Stimulated activated CD4-positive, alpha-beta T cell treated with anti-CD3 and anti-CD28 coated beads, Interleukin-15, amount 100 ng/mL, for 1 hour (primary cell): ENCODE measurements at places on chromosomes 6 and 20.

GRCh38 chr20:47493175-47493962, 8.3 kb upstream of the NCOA3 start:
- DNase-seq = peak; percentile 51

GRCh38 chr6:111942561-111942960, 69.3 kb upstream of the FYN start:
- no peak for DNase-seq

DNA sequence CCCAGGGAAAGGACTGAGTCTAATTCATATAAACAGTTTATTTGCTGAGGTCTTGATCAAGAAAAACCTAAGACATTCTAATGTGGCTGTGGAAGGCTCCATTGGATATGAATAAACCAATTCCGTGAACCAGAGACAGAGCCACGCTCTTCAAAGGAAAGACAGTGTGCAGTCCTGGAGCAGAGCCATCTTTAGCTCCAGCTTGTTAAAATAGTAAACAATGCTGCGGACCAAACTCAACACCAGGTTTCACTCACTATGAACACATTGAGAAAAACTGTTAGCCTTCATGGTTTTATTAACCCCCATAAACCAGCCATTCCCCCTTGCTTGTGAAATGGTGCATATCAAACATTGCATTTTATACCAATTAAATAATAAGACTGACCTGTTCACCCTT, 61.9 kb downstream of the COL9A1 start:
- no peak for DNase-seq

DNA sequence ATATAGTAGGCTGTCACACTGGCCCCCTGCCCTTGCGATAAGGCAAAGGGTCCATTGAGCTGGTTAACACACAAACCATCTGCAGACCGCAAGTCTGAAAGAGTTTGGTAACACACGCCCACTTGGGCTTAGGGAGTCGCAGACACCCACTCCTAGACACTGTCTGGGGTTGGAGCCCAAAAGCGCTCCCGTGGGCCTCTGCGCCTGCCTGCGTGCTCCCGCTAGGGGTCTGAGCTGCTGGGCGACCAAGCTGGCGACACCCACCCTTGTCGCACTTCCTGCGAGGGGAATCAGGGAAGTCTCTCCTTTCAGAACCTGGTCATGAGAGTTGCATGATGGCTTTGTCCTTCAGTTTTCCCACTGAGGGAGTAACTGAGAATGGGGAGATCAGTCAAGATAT, 653.0 kb downstream of the HTR1B start:
- no peak for DNase-seq

GRCh38 chr6:45557454-45557853, 179.7 kb upstream of the SUPT3H start:
- no peak for DNase-seq

- no peak for DNase-seq
These were observed 49.6 kb downstream of the SULF2 start for GRCh38 chr20:47735412-47736400.

GRCh38 chr6:136103763-136104311, 146.3 kb downstream of the MTFR2 start:
- no peak for DNase-seq

GRCh38 chr20:17443131-17443858, 87.9 kb downstream of the BFSP1 start:
- DNase-seq = no peak

DNA sequence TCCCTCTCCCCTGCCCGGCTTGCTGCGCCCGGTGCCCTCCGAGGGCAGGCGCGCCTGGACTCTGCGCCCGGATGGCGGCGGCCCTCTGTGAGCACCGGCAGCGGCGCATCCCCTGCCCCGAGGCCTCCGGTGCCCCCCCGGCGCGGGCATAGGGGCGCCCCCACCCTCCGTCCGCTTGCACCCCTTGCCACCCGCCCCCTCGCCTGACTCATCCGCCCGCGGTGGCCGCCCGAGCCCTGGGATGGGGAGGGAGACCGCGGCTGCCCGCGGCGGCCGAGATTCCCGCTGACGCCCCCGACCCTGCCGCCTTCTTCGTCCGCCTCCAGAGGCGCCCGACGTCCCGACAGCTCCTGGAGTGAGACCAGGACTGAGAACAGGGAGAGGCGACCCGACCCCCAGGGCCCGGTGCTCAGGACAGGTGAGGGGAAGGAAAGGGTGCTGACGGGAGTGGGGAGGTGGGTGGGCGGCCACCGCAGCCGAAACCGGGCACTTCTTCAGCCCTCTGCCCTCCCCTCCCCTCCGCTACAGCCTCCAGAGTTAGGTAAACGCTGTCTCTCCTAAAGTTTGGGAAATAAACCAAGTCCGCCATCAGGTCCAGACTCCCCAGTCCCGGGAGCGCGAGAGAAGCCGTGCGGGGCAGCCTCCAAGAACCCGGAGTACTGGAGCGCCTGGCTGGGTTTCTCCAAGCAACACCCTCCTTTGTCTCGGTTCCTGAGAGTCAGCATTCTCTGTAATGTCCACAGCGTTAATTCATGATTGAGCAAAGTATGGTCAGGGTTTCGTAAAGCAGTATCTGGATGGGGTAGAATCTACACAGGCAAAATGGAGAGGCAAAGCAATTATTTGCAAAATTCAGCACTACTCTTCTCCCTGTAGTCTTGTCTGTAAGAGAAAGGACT, 539 bp downstream of the TMEM200A start:
- DNase-seq = peak; percentile 26

GRCh38 chr6:158303210-158303731, 9.0 kb upstream of the TULP4 start:
- no peak for DNase-seq

- DNase-seq = no peak
These were observed 48.1 kb upstream of the NAA20 start for GRCh38 chr20:19969106-19969505.

- no peak for DNase-seq
These were observed 623.8 kb downstream of the TENT5A start for GRCh38 chr6:81128671-81129070.

DNA sequence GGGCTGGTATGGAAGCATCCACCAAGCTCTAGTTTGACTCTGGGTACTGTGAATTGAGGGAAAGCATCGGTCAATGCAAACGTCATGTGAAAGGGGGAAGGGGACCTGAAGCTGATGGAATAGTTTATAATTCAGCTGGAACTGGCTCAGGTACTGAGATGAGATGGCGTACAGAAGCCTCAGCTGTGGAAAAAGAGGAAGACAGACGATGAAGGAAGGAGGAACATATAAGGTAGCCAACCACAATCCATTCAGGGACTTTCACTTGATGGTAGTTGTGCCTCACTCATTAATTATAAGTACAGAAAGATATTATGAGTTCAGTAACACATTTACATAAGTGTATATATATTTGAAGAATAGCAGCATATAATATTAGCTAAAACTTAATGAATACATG, 2.7 kb downstream of the CALHM5 start:
- no peak for DNase-seq

GRCh38 chr6:143023695-143024094, 37.0 kb upstream of the AIG1 start:
- no peak for DNase-seq

DNA sequence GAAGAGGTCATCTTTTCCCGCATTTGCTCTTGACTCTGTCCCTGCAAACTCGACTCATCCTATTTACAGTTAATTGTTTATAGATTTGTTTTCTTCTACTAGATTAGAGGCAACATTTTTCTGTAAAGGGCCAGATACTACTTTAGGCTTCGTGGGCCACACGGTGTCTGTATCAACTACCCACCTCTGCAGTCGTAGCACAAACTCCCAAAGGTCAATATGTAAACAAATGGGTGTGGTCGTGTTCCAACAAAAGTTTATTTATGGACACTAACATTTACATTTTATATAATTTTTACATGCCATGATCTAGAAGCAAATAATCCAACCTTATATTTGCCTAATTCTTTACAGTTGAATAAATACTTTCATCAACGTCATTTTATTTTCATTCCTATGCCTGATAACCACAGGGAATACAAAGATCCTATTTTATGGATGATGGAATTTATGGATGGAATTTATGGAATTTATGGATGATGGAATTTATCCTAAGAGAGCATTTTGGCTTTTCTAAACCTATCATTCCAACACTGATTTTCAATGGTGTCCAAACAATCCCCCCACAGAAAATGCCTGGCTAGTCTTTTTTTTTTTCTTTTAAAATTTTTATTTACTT, 232.8 kb downstream of the MYLK4 start:
- no peak for DNase-seq

GRCh38 chr6:22807261-22807660, 237.9 kb downstream of the HDGFL1 start:
- no peak for DNase-seq

- no peak for DNase-seq
These were observed 1.2 kb downstream of the OGFRL1 start for GRCh38 chr6:71289802-71290175.

GRCh38 chr6:82017773-82018172, 229.8 kb downstream of the IBTK start:
- no peak for DNase-seq

DNA sequence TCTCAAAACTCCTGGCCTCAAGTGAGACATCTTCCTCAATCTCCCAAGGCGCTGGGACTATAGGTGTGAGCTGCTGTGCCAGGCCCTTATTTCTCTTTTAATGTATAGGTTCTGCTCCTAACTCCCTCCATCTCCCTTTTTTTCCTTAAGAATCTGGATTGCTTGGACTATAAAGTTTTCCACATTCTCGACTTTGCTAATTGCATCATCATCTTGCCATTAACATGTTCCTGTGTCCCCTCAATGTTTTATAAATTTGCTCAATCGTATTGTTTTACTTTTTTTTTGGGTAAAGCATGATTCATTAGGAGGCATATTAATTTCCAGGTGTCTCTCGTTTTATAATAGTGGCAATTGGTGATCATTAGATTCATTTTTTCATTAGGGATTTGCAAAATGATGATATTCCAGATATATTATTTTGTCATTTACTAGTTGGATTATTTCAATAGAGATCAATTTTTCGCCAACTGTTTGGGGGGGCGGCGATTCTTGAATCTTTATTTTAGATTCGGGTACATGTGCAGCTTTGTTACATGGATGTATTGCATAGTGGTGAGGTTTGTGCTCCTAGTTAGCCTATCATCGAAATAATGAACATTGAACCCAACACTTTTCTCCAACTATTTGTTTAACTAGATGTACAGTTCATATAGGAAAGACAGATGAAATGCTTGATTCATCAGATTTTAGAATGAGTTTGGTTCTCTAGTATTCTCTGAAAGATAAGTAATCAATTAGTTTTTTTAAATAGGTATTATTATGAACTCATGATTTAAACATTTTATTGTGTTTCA, 68.7 kb downstream of the CBFA2T2 start:
- no peak for DNase-seq

DNA sequence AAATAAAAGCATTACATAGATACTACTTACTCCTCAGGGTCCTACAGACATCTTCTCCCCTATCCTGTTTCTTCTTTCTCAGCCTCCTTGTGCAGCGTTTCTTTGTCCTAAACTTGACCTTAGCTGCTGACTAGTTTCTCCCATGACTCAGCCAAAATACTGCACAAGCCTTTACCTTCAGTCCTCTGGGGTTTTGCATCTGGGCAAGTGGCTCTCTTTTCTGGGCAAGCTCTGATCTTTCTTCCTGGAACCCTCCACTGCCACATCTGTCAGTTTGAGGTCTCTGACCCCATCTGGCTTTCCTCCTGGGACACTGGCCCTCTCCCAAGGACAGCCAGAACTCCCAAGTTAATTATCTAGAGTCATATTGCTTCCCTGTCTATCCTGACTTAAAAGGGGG, 838.4 kb downstream of the DHX35 start:
- no peak for DNase-seq

DNA sequence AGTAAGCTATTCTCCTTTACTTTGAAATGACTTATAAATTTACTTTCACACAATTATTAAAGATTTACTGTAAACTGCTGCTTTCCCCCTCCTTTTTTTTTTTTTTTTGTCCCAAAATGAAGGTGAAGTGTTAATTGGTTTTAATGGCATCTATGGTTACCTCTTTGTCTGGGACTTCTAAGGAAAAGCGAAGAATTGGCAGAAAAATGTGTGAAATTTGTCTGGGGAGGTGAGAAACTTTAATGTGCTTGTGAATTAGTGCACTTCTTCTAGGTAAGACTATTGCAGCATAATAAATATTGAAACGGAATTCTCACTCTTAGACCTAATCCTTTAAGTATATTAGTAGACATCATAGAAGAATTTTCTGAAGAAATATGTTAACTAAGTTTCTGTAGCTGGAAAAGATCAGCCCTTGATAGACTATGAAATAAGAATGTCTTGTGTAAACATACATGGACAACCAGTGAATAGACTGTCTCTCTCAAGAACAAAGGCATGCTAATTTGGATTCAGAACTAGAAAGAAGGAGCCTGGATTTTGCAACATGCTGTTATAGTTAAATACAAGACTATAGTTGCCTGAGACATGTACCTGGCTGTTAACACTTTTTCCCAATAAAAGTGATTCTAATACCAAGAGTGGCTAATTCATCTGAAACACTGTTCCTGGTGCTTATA, 23.9 kb downstream of the FLRT3 start:
- no peak for DNase-seq

DNA sequence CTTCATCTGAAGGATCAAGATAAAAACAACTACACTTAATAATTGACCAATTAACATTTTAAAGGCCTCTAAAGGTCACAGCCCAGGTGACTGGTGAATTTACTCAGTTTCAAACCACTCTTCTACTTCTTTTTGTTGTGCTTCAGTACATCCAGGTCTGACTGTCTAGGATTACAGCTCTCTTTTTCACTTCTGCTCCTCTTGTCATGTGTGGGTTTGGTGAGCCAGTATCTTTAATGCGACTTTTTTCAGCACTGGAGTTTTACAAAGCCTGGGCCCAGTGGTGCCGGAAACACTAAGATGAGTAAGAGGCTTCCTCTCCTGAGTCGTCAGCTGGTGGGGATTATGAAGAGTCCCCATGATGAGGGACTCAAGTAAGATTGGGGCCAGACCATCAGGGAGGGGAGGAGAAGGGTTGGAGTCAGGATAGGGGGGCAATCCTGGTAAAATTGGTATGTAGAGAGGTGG, 27.0 kb downstream of the HECA start:
- peak; percentile 39 for DNase-seq

GRCh38 chr6:38984723-38985122, 63.9 kb upstream of the GLP1R start:
- no peak for DNase-seq

DNA sequence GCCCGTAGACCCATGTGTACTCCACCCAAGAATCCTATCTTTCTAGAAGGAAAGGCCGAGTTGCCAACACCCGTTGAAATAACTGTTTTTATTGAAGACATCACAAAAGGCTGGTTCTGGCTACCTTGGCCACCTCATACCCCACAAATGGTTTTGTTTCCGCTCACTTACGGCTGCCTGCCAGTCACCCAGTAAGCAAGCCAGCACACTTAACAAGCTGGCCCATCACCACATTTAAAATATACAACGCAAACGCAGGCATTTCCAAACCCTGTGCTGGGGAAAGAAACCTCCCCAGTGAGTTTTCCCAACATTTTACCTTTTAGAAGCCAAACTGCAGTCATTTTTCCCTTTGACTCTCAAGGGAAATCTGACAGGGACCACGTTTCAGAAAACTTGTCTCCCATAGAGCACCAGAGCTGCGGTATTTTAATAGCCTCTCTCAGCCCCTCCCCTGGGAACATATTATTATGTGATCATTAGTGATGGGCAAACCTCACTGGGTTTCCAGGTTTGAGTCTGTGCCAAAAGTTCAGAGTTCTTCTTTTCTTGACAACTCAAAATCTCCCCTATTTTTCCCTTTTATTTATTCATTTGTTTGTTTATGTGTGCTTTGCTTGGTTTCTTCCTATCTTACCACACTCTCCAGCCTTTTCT, 36.7 kb upstream of the BMP2 start:
- DNase-seq = no peak

GRCh38 chr6:111667931-111668330, 62.3 kb upstream of the TRAF3IP2 start:
- no peak for DNase-seq

- no peak for DNase-seq
These were observed 525.2 kb downstream of the PKHD1 start for GRCh38 chr6:51562198-51562597.

- DNase-seq = no peak
These were observed 317.1 kb downstream of the ESR1 start for GRCh38 chr6:152124429-152125074.
